ENCODE measurements at places on chromosomes 12 and 14.

- peak; percentile 98 for DNase-seq
Observed at GRCh38 chr14:99604278-99604765, 315 bp upstream of the CCDC85C start.

GRCh38 chr12:94405413-94406116 lies 54.1 kb downstream of the CEP83 start:
- DNase-seq, result no peak

DNA sequence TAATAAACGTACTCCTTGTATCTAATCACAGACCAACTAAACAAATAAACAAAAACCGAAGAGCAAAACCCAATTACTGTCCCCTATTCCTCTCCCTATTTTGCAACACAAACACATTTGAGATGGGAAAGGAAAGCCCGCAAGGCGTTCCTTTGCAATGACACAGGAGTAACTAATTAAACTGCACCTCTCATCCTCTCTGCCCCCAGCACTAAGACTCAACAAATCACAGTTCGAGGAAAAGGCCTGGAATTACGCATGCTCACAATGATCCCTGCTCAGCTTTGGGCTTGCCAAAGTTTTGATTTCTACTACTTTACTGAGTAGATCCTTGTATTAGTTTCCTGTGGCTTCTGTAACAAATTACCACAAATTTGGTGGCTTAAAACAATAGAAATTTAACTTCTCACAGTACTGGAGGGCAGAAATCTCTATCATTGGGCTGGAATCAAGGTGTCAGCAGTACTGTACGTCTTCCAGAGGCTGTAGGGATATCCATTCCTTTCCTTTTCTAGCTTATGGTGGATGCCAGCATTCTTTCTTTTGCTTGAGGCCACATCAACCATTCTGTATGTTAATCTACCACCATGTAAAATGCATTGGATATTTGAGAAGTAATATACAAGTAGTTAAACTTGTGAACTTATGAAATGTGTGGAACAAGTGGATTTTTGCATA lies 123.0 kb downstream of the NAV3 start:
- no peak for DNase-seq

GRCh38 chr12:46174919-46175318 lies 93.9 kb downstream of the SLC38A1 start:
- DNase-seq, result no peak

GRCh38 chr14:65012353-65012752 lies 25.7 kb downstream of the FNTB start:
- no peak for DNase-seq

DNA sequence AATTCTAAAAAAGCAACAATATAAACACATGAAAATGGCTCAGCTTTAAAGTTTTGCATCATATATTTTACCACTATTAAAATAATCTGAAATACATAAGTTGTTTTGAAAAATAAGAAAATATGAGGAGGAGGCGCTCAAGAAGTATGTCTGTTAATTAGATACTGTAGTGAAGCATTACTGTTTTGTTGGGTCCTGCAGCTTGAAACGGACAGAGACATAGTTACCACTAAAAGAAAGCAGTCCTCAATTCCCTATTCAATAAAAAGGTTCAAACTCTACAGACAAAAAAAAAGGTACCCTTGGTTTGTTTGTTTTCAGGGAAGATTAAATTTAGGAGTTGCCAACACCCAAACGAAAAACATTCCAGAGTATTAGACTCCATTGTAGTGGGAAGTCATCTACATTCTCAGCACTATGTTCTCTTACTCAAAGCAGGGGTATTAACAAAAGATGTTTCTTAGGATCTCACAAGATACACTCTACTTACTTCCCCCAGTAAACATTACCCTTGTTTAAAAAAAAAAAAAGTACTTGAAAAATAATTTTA lies 3.0 kb downstream of the PAWR start:
- no peak for DNase-seq

GRCh38 chr12:774051-774614 lies 21.8 kb downstream of the WNK1 start:
- DNase-seq, result no peak

DNA sequence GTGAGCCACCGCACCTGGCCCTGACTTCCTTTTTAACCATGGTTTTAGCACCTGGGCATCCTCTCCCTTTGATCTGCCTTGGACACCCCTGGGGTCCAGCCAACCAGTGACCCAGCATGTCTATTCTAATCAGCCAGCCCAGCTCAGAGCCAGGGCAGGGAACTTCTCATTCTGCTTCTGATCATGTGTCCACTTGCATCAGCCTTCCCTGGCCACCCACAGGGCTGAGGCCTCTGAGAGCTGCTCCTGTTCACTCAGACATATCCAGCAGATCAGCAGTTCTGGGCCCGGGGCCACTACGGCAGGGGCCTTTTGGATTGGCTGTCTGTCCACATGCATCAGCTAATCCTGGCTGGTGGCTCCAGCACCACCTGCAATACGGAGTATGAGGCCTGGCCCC lies 117.9 kb upstream of the MAP1LC3B2 start:
- DNase-seq, result no peak

DNA sequence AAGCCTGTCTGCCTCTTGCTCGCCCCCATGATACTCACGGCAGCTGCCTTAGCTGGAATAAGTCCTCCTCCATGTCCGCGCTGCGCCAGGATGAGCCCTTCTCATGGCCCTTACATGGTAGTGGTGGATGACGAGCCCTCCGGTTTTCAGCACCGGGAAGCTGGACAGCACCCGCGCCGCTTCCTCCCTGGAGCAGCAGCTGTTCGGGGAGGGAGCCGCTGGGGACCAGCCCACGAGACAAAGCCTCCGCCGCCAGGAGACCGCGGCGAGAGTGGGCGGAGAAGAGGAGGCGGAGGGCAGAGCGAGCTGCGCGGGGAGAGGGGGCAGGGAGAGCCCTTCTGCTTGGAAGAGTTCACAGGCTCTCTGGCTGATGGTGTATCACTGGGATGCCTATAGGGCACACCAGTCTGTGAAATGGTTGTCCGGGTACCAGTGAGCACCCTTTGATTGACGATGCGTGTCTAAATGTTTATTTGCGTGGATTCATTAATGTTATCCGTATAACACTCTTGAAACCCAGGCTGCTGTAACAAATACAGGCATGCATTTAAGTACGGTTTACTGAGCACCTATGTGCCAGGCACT lies at the start of gene SVOP:
TSS of gene SVOP (minus strand) at position 273 of the 585 bp plus-strand sequence. CDS start at position 73, 200 bp downstream.
- peak; percentile 47 for DNase-seq

DNA sequence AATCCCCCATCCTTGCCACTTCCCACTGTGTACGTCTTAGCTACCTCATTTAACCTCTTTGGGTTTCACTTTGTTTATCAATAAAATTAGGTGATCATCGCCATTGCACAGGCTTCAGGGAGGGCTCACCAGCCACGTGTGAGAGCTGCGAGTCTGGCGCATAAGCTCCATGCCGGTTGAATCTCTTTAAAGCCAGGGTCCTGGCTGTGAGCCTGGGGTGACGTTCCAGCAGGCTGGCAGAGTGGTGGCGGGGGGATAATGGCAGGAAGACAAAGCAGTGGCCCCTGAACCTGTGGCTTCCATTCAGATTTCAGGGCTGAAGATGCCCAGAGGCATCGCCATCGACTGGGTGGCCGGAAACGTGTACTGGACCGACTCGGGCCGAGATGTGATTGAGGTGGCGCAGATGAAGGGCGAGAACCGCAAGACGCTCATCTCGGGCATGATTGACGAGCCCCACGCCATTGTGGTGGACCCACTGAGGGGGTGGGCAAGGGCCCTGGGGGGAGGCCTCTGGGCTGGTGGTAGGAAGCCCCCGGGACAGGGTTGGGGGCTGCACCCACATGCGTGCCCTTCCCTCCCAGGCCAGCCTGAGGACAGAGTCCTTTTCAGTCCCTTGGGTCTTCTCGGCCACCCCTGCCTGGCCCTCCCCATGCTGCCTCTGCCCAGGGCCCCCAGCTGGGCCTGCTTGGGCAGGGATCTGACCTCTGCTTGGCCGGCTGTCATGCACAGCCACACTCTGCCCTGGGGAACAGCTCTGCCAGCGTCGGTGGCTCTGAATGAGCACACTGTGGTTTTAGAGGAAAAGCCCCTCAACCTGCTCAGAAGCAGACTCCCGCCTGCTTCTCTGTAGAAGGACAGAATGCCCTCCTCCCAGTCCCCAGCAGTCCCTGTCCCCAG lies 8.6 kb upstream of the NXPH4 start:
- no peak for DNase-seq

DNA sequence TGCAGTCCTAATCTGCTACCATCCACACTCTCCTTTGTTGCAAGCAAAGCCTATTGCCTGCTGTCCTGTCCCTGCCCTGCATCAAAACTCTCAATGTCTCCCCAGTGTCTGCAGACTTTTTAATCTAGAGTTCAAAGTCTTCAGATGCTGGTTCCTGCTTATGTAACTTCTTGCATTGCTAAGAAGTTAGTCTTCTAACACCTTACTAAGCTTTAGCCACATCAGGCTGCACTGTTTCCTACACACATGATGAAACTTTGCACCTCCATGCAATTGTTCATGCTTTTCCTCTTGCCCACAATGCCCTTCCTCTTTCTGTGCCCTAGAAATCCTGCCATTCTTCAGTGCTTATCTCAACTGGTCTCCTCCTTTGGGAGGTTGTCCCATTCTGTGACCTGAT lies 16.2 kb upstream of the DICER1 start:
- DNase-seq, result no peak

DNA sequence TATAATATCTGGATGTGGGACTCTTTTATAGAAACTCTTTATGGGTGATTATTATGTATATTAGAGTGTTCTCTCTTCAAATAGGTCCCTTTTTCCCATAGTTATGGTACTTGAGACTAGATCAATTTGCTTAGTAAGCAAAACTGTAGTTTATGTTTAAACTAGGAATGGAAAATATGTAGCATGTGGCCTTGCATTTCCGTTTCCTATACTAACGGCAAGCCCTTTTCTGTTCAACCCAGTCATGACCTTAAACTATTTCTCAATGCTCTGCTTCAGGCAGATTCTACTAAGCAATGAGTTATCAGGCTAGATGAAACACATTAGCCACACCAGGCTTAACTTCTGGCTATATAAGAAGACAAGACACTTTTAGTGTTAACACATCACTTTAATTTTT lies 84.6 kb downstream of the OTOGL start:
- DNase-seq, result no peak

- DNase-seq, result no peak
Observed at GRCh38 chr12:132803888-132804287, 24.8 kb downstream of the GOLGA3 start.

DNA sequence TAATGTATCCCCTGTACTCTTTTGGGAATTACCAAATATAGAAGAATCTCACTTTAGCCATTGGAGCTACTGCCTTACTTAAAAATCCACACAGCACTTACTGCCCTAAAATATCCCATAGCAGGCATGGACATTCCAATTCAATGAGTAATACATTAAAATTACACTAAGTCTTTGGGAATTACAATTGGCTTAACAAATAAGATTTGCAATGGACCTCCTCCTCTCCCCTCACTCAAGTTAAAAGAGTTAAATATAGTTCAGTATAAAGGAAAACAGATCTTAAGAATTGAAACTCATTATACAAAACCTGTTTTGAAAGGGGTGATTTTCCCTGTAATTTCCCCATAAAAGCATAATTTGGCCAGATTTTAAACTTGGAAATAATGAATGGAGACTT lies 477.1 kb downstream of the SLC16A7 start:
- no peak for DNase-seq

DNA sequence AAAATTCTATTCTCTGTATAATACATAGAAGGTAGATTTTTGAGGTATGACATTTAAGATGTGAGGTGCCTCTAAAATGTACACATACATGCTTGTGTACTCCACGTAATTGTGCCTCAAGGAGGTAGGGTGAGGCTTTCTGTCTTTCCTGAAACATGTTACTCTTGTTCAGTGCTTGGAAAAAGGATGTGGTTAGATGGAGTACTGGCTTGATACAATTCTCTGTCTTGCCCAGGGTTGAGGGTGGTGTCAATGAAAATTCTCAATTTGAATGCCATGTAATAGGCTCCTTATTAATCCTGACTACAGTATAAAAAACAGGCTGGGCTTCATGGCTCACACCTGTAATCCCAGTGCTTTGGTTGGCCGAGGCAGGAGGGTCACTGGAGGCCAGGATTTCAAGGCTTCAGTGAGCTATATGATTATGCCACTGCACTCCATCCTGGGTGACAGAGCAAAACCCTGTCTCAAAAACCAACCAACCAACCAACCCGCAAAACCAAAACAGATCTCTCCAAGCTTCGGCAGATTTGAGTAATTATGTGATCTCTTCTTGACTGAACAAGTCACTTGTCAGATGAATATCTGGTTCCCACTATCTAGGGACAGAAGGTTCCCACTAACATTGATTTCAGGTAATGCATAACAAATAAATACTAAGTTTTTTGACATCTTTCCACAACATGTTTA lies 41.6 kb downstream of the RCOR1 start:
- no peak for DNase-seq

DNA sequence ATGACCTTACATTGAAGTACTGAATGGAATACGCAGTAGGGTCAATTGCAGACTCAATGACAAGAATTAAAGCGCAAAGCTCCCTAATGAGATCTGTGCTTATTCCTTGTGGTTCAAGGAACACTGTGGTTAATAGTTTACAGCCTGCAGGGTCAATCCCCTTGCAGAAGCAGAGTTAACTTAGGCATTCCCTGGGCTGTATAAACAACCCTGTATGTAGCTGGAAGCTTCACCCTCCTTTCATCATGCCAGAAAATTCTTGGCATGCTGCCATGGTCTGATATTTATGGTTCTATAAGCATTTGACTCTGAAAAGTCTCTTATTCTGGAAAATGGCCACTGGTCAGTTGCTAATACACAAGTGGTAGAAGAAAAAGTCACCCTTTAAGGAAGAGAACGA lies 227.7 kb downstream of the NOVA1 start:
- DNase-seq, result no peak

DNA sequence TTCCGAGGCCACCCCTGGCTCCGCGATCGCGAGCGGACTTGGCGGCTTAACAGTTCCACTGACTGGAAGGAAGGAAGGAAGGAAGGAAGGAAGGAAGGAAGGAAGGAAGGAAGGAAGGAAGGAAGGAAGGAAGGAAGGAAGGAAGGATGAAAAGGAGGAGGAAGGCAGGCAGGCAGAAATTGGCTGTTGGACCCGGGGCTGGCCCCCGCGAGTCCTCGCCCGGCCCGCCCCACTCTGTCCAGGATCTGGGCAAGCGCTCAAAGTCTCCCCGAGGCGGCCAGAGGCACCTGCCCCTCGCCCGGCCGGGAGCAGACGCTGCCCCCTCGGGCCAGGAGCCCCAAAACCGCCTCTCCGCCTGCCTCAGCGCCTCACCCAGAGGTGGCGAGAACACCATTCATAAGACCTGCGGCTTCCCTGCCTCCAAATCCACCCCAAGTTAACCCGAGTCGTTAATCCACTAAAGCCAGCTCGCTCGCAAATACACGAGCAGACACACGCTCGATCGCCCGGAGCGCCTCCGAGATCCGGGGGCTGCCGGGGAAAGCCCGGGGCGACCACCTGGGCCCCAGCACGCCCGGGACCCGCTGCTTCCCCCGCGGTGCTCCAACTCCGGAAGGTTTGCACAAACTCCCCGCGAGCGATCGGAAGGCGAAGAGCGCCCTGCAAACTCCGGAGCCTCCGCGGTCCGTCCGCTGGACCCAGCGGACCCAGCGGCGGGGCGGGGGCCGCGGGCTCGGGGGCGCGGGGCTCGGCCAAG lies 844 bp downstream of the DPF3 start:
- peak; percentile 58 for DNase-seq

DNA sequence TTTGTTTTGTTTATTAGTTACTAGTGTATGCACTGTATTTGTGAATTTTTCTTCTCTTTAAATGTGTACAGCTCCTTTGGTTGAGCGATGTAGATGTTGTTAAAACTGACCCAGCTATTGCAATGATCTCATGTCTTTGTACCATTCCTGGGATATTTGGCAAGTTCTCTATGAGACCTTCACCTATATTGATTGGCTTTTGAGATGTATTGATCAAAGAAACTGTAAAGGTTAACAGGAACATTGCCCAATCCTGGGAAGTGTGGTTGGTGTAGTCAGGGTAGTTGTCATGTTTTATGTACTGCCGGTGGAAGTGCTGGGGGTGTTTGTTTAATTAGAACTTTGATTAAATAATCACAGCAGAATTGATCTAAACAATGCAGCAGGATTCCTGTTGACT lies 43.1 kb downstream of the ACSS3 start:
- DNase-seq, result no peak
